MV-4-11 (cell line): ENCODE measurements at places on chromosomes 7 and 10.

DNA sequence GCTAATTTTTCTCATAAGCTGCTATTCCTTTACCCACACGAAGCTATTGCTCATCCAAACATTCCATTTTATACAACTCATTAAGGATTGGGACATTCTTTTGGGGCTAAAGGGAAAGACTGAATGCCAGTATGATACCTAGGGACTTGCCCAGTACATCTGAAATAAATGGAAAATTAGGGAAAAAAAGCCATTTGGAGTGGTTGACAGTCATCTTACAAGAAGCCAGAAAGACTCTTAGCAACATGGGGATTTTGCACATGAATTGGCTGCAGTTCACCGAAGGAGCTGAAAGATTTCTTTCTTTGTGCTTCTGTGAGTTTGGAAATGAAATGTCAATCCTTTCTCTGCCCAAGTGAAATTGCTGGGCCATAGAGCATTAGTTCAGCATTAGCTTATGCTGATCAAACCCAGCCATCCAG, 43.3 kb upstream of the MTURN start:
- no peak for DNase-seq

DNA sequence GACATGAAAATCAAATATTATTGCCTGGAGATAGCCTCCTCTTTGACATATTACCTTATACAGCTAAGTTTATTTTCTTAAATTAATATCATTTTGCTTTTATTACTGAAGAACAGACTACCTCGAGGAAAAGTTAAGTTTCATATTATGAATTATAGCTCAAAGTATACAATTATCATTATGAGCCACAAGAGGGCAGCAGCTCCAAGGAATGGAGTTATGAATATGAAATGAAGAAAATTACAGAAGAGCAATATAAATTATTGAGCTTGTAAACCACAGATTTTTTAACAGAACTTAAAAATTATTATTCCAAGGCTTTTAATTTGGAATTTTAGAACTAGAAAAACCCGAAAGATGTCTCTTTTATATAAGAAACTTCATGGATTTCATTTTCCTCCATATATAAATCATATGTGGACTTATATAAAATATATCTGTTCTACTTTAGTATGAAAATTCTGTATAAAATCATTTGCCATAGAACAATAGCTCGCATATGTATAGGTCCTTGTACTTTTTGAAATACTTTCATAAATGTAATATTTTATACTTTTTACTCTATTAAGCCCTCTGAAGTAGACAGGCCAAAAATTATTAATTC, 40.1 kb downstream of the IQUB start:
- no peak for DNase-seq

DNA sequence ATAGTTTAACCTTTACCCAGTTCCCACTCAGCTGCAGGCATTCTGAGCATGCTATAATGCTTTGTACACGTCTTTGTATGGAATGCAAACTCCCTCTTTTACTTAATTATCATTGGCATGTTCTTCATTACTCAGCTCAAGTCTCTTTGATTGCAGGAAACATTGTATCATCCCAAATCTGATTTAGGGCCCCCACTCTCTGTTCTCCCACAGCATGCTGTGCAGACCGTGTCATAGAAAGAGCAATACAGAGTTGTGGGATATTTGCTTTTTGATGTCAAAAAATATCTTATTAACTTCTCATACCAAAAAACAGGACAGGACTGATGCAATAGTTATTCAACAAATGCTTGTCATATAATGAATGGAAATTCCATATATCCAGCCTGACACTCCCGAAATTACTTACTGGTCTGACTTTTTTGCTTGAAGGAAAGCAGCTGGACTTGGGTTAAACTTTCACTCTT, 1081.5 kb upstream of the C7orf33 start:
- no peak for DNase-seq

- no peak for DNase-seq
Measured at GRCh38 chr10:101008823-101009423, 9.3 kb downstream of the LZTS2 start.

DNA sequence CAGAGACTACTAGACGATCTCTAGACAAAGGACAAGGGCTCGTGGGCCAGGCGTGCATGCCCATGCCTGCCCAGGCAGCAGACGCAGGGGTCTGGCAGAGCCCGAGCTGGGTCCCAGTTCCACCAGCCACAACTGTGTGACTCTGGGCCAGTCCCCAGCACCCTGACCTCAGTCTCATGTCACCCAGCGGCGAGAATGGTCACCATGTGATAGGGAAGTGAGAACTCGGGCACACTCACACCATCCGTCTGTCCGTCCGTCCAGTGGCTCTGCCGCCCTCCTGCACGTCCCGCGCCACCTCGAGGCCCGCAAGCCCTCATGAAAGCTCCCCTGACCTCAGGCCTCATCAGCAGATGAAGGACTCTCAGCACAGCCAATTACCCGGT, 280.0 kb downstream of the ELFN1 start:
- peak; percentile 15 for DNase-seq

DNA sequence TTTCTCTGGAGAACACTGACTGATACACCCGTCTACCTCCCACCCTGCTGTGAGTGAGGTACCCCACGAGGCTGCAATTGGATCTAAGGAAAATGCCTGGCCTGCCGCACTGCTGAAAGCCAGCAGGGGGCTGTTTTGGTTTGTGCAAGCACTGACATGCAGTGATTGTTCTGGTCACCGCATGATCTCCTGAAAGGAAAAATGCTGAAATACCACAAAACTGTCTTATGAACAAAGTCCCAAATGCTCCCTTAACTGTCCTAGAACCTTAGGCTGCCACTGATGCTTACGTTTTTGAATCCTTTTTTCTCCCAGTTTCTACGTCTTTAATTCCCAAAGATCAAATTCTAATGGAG, 132.7 kb downstream of the JCAD start:
- no peak for DNase-seq

DNA sequence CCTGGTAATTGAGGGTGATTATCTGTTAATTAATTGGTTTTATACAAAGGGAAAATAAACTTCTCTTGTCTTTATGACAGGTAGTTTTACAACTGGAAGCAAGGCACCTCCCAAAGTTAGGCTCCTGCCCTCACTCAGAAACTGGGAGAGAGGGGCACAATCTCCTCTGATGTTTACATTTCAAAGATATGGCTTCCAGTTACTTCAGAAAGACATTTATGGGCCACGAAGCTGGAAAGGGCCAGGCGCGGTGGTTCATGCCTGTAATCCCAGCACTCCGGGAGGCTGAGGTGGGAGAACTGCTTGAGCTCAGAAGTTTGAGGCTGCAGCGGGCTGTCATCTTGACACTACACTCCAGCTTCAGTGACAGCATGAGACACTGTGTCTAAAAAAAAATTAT, 115.6 kb upstream of the KMT2E start:
- DNase-seq = no peak

GRCh38 chr7:129853661-129854268, 99.0 kb downstream of the UBE2H start:
- peak; percentile 25 for DNase-seq

DNA sequence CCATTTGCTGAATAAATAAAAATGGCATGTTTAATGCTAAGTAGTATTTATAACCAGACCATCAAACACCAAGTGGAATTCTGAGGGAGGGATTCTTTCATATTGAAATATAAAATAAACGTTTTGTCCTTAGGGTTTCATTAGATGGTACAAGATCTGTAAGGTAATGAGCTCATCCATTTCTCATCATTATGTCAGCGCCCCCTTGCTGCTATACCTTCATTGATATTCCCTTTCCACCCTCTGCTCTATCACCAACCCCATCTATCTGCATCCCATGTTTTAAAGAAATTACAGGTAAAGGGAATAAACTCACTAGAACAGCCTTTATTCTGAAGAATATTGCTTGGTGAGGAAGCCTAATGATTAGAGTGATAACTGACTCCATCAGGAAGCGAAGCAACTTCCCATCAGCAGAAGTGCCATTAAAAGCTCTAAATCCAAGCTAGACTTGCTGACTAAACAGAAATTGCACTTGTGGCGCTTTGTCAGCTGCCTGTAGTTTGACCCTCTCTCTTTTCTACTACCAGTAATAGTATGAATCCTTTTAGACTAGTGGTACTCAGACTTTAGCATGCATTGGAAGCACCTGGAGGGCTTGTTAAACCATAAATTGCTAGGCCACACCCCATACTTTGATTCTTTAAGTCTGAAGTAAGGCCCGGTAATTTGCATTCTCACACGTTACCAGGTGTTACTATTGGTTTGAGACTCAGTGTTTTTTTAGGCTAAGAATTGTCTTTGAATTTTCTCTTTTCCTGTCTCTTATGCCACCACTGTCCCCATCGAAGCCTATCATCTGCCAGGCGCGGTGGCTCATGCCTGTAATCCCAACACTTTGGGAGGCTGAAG, 27.5 kb downstream of the ADD3 start:
- no peak for DNase-seq
